ENCODE measurements at places on chromosomes 6 and 20.

DNA sequence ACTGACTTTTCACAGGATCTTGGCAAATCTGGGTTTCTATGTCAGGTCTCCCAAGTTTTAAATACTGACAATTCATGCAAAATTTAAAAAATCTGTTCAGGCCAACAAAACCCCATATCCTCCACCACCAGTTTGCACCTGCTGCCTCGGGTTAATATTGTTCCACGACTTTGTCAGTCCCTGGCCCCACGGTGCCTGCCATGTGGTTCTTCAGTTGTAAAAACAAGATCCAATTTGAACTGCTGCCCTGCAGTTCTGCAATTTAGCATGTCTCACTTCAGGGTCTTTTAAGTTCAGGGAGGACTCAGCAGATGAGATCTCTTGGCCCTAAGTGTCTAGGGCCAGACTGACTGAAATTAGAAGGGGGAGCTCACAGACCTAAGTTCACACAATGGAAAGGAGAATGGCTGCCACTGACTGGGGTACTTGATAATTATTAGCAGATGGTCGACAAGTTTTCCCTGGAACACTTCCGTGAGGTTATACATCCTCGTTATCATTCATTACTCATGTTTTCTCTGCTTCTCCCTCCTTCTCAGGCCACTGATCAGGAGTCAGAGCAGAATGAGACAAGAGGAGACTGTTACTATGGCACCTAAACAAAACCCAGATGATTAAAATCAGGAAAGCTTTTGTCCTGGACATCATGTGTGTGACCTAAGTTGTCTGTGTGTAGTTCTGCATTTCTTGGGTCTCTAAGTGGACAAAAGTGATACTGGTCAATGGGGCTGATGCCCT, 223.6 kb downstream of the KIF16B start:
- no peak for DNase-seq

GRCh38 chr20:48620507-48621375, 207.1 kb downstream of the PREX1 start:
- DNase-seq: peak; percentile 62

DNA sequence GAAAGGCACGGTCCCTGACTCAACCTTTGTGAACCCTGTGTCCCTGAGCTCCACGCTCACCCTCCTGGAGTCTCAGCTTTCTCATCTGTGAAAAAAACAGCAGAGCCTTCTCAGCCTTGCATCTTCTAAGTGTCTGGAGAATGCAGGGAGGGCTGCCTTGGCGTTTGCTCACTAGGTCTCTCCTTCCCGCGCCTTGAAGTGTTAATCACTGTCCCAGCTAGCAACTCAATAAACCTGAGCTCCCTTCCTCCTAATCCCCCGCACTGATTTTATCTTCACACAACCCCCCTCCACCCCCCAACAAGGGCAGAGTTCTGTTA, 34.9 kb upstream of the FOXC1 start:
- DNase-seq: no peak

GRCh38 chr6:116812051-116812650, 16.7 kb downstream of the GPRC6A start:
- no peak for DNase-seq

- DNase-seq: no peak
Measured at GRCh38 chr6:88722686-88723085, 240.7 kb downstream of the RNGTT start.

DNA sequence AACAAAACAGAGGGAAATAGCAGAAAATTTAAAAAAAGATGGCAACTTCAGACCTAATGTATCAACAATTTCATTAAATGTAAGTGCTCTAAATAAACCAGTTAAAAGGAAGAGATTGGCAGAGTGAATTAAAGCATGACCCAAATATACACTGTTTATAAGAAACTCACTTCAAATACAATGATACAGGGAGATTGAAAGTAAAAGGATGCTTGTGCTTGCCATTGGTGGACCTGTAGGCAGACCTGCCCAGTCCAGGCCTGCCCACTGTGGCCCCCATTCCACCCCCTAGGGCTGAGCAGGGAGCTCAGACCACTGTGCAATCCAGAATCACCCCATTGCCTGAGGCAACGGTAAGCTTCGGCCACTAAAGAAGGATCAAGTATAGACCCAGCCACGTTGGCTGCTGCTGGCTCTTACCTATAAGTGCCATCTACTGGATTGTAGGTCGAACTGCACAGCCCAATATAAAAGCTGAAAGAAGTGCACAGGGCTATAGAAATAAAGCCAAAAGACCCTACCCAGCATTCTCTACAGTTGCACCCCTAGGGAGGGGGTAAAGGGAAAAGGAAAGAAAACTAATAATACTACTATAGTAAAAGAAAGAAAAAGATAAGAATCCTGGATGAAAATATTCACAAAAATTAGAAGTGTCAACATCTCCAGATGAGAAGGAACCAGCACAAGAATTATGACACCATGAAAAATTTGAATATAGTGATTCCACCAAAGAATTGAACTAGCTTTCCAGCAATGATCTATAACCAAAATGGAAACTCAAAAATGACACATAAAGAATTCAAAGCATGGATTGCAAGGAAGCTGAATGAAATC, 36.1 kb downstream of the PSMB1 start:
- peak; percentile 35 for DNase-seq

DNA sequence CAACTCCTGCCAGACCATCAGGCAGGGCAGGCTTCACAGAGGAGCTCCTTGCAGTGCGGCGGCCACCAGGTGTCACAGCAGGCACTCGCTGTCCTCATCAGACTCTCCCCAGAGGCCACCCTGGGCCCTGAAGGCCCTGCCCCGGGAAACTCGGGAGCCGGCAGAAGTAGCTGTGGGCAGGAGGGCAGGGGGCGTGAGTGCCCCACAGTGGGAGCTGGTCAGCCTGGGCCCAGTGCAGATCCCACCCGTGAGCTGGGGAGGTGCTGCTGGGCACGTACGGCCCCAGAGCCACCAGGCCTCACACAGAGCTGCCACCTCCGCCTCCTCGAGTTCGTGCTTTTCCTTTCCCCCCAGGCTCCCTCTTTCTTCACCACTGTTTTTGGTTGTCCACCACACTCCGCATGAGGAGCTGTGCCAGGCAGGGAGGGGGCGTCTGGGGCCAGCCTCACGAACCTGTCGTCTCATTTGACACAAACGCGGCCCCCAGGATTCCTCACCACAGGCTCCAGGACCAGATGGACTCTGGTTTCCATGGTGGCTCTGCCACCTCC, 33.8 kb downstream of the FRMD1 start:
- DNase-seq: no peak

DNA sequence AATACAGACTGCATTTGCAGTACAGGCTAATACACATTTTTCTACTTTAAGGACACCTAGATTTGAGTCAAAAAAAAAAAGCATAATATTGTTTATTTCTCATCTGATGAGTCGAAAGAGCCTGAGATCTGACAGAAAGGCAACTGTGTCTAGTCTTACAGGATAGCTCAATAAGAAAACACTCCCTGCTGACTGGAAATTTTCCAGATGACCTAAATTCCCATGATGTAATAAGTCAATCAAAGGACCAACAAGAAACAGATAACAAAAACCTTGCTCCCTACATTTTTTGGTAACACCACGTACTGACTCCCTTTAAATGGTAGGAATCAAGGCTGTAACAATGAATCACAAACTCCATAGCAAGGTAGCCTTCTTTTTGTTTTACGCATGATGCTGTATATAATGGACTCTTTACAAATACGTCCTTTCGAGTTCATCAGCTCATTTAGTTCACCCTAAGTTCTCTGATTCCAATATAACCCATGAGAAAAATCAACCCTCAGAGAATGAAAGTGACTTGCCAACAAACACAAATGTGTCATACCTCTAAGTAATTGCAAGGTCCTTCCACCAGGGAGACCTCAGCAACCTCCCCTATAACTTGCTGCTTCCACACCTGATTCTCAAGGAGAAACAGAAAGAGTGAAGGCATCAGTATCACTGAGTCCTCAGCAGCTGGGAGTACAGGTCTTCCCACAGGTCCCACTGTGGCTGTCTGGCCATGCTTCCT, 12.1 kb downstream of the TBX18 start:
- no peak for DNase-seq

- DNase-seq: no peak
Measured at GRCh38 chr6:17392978-17393891, at the start of gene CAP2. CAP2 (plus strand) TSS chr6:17393595; CDS start chr6:17421556, 27,961 bp downstream.

- no peak for DNase-seq
Measured at GRCh38 chr6:119986934-119987549, 637.5 kb upstream of the MAN1A1 start.

- no peak for DNase-seq
Measured at GRCh38 chr6:108250240-108250866, 10.5 kb downstream of the SNX3 start.

GRCh38 chr6:48835421-48835958, 627.6 kb downstream of the MMUT start:
- DNase-seq: no peak

- no peak for DNase-seq
Measured at GRCh38 chr6:157538168-157538567, 157.2 kb downstream of the ZDHHC14 start.

- DNase-seq: no peak
Measured at GRCh38 chr6:21438986-21439352, 154.6 kb upstream of the SOX4 start.

DNA sequence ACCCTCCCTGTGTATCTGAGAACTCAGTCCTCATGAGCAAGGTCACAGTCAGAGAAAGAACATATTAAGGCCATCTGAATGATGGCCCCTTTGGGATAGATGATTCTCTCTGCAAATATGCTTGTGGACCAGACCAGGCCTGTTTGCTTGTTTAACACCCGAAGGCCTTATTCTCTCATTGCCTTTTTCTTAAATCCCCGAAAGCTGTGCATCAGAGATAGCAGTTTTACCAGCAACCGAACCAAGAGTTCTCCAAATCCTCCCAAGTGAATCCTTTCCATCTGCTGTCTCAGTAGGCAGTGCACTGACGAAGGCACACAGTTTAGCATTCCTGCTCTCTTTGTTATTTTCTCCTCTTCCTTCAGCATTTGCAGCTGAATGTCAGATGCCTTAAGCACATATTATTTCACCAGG, 79.8 kb downstream of the TRMT6 start:
- DNase-seq: no peak

GRCh38 chr6:17102258-17102870, 514 bp downstream of the STMND1 start:
- no peak for DNase-seq

GRCh38 chr20:34362502-34363061, 491 bp upstream of the ITCH start:
- no peak for DNase-seq

DNA sequence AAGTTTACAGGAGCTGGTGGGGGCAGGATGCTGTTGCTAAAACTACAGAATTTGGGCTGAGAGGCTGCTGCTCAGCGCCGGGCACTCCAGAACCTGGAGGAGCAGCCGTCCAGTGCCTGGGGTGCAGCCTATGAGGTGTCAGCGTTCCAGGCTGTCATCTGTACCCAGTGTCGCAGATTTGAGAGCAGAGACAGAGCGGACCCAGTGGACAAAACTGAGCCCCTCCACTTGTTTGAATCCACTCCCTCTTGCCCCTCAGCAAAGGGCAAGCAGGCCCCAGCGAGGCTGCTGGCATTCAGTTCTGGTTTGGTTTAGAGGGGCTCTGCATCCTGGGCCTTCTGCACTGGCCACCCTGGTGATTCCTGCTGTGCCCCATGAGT, 144.3 kb downstream of the TBC1D7 start:
- DNase-seq: no peak

- no peak for DNase-seq
Measured at GRCh38 chr6:165659945-165660856, 2.8 kb downstream of the PDE10A start.

DNA sequence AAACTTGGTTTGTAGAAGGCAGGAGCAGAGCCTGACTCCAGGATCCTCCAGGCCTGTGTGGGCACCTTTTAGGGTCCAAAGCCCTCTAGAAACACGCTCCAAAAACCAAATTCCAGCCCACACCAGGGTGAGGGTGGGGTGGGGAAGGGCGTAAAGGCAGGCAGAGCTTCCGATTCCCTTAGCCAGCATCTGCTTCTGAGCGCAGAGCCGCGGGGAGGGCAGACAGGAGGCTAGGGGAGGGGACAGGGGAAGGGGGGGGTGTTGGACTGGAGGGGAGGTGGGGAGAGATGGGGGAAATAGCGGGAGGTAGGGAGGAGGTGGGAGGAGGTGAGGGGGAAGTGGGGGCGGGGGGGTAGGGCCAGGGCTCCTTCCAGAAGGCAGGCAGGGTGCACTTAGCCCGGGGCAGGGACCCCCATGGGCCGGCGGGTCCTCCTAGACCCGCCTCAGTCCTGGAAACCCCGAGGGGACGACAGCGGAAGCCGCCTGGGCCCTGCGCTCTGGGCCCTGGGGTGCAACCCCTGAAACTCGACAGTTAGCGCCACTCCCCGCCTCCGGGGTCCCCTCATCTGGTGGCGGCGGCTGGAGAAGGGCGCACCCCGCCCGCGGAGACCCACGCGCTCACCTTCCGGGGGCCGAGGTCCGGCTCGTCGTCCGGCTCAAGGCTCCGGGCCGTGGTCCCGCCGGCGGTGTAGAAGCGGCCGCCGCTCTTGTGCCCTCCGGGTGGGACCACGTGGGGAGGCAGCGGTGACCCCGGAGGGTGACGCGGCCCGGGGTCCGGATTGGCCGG, 22.0 kb upstream of the FRMD1 start:
- no peak for DNase-seq

GRCh38 chr6:68240726-68241125, 394.4 kb upstream of the ADGRB3 start:
- no peak for DNase-seq

- DNase-seq: no peak
Measured at GRCh38 chr6:167927246-167927645, 70.2 kb upstream of the KIF25 start.

- DNase-seq: no peak
Measured at GRCh38 chr6:12909833-12910232, 193.3 kb downstream of the PHACTR1 start.

GRCh38 chr20:61436283-61436666, 184.2 kb downstream of the CDH4 start:
- no peak for DNase-seq

DNA sequence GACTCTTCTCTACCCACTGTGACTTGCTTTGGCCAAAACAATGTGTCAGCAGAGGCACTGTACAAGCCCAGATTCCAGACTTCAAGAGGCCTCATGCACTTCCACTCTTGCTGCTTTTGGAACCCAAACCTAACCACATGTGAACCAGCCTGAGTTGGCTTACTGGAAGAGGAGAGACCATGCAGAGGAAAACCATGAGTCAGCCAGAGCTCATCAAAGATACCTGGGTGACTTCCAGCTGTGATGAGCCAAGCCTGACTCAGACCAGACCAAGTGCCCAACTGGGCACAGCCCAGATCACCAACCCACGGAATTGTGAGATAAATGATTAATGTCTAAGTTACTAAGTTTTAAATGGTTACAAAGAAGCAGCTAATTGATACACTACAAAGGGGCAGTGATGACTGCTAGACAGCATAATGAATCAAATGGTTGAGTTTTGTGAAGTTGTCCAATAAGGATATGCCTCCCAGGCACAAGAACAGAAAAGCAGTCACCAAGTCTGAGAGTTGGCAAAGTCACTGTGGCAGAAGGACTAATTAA, 16.2 kb upstream of the BEND6 start:
- DNase-seq: peak; percentile 11

DNA sequence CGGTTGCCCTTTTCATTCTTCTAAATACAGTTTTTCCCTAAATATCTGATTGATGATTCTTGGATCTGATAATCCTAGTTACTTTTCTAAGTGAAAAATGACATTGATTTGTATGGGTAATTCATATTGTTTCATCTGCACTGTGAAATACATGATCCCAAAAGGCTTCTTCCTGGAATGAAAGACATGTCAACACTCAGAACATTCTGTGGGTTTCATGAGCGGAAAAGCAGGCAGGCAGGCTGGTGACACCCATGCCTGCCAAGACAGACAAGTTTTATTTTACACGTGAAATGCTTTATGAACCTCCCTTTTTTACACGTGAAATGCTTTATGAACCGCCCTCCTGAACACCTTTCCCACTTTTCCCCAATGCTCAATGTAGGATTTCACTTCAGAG, 105.0 kb downstream of the PRKN start:
- DNase-seq: no peak

Data from pulmonary artery endothelial cell (primary cell).